ENCODE measurements at places on chromosomes 12 and 14. TPM values are rescaled to one million over a fixed set of nuclear protein-coding genes. Genes with fewer than 3 reads are reported as not detected.

DNA sequence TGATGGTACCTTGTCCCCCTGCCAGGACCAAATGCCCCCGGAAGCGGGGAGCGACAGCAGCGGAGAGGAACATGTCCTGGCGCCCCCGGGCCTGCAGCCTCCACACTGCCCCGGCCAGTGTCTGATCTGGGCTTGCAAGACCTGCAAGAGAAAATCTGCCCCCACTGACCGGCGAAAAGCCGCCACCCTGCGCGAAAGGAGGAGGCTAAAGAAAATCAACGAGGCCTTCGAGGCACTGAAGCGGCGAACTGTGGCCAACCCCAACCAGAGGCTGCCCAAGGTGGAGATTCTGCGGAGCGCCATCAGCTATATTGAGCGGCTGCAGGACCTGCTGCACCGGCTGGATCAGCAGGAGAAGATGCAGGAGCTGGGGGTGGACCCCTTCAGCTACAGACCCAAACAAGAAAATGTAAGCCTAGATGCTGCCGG lies 410 bp downstream of the MYF6 start:
- no peak for DNase-seq

Gene RASSF9
- total RNA-seq, result 2.2 TPM

Gene ANKS1B
- not detected for total RNA-seq

GRCh38 chr12:3207858-3208257 lies 130.7 kb downstream of the TSPAN9 start:
- DNase-seq, result no peak

Gene DNAJC22
- total RNA-seq, result 1.6 TPM

Gene IRAK4
- total RNA-seq, result 17.7 TPM

GRCh38 chr12:57175428-57176138 lies 28.2 kb upstream of the LRP1-AS start:
- DNase-seq, result peak; percentile 2

Gene ENDOU
- not detected for total RNA-seq

GRCh38 chr14:82657186-82657675 lies 1123.6 kb upstream of the SEL1L start:
- no peak for DNase-seq

Measured in kidney epithelial cell (primary cell).